ENCODE measurements at places on chromosomes 7 and 10.

- no peak for DNase-seq
Observed at GRCh38 chr7:144819566-144819965, 16.3 kb downstream of the TPK1 start.

DNA sequence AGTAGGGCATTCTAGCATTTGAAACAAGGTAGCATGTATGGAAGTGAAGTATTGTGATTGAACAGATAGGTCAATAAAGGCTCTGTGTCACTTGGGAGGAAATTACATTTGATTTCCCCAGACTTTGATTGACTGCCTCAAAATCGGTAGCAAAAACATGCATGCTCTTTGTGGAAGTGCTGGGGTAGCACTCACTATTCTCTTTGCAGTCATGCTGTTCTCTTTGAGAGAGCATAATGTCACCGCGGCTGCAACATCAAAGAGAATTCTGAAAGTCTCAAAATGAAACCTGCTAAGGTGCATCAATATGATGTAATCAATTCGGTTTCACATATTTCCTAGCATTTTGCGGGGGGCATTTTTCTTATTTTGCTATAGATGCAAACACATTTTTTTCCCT lies 64.2 kb downstream of the ARMC3 start:
- DNase-seq = no peak

DNA sequence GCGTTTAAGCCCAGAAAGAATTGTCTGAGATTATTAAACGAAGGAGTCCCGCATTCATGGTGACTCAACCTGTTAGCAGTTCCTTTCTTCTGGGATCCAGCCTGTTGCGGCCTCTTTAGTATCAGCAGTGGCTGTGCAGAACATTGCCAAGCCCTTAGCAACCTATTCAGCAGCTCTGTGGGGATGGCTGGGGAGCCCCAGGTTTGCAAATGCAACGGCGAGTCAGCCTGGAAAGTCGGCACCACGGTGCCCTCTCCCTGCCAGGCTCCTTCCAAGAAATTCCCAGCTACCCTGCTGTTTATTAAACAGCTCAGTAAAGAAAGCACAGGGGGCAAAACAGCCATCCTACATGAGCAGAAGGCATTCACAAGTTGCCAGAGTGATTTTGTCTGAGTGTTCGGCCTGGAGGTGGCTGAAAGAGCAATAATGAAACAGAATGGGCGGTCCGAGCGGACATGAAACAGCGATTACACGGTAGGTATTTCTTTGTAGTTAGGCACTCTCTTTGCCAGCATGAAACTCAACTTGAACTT lies 198.3 kb downstream of the BAMBI start:
- no peak for DNase-seq

DNA sequence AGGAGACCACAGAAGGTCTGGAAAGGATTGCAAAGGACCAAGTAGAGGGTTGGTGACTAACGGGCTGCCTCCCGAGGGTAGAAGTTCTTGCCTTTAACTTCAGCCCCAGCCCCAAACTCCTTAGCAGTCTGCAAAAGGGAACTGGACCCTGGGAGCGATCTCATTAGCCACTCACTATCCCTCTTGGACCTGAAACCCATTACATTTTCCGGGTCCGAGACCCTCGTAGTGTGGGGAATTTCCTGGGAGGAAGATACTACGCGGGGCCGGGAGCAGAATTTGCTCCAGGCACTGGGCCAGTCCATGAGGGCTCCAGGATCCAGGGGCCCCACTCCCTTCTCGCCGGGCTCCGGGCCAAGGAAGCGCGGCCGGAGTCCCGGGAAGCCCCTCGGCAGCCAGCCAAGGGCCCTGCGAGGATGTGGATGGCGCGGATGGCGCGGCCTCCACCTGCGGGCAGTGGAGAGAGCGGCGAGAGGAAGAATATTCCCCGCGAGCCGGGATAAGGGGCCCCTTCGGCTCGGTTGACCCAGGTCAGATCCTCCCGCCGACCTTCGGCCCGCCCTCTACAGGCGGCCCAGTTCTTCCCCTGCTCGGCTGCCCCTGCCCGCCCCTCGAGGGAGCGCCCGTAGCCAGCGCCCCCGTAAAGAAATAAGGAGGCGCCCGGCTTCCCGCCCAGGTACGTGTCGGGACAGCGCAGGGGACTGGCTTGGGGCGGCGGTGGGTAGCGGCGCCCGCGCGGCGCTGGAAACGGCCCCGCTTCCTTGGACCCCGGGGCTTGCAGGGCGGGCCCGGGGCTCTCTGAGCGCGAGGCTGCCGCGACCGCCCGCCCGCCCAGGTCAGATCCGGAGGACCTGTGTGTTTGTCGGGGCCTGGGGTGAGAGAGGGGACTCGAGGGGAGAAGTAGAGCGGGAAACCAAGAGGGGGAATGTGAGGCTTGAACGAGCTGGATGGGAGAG lies at the start of gene MYO3A:
Gene MYO3A, plus strand, starts transcription at position 577 of the 956 bp plus-strand sequence. CDS start 17,882 bp downstream, outside the sequence.
- DNase-seq = no peak

DNA sequence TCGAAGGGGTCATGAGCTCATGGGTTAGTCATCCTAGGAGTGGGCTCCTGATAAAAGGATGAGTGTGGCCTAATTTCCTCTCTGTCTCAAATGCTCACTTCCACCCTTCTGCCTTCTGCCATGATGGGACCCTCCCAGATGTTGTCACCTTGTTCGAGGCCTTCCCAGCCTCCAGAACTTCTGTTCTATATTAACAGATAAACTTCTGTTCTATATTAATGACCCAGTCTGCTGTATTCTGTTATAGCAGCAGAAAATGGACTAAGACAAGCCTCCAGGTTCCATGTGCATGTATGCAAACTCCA lies 583.2 kb downstream of the GLRX3 start:
- no peak for DNase-seq

DNA sequence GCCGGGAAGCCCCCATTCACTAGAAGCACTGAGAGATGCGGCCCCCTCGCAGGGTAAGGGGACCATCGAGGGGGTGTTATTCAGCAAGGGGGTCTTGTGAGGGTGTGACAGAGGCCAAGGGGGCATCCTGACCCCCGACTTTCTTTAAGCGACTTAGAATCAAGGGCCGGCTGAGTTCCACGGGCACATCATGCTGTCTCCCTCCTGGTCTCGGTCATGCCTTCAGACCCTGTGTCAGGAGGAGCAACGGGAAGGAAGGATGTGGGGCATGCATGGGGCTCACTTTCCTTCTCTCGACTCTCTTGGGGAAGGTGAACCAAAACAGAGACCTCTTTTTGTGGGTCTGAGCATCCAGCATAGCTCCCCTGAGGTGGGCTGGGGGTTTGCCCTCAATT lies 2.5 kb downstream of the ACSL5 start:
- no peak for DNase-seq

GRCh38 chr7:1642291-1642731 lies 27.8 kb upstream of the ELFN1 start:
- DNase-seq = no peak

DNA sequence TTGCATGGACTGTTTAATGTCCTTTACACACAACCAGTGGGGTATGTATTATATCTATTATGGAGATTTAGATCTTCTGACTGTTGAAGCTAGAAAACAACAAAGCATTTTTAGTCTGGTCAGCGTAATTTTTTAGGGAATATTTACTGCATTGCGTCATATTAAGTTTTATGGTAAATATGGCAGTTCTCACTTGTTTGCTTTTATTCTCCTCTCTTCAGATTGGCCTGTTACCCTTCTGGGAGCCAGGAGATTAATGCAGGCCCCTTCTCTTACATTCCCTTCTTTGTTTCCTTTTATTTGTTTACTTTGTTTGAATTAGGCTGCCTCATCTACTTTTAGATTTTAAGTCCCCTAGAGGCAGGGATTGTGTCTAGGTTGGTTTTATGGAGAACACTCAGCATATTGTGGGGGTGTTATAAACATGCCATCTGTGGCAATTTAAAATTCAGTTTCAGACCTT lies 13.8 kb downstream of the UBE2D1 start:
- DNase-seq = no peak

GRCh38 chr7:30980751-30981150 lies 17.0 kb downstream of the GHRHR start:
- DNase-seq = no peak

DNA sequence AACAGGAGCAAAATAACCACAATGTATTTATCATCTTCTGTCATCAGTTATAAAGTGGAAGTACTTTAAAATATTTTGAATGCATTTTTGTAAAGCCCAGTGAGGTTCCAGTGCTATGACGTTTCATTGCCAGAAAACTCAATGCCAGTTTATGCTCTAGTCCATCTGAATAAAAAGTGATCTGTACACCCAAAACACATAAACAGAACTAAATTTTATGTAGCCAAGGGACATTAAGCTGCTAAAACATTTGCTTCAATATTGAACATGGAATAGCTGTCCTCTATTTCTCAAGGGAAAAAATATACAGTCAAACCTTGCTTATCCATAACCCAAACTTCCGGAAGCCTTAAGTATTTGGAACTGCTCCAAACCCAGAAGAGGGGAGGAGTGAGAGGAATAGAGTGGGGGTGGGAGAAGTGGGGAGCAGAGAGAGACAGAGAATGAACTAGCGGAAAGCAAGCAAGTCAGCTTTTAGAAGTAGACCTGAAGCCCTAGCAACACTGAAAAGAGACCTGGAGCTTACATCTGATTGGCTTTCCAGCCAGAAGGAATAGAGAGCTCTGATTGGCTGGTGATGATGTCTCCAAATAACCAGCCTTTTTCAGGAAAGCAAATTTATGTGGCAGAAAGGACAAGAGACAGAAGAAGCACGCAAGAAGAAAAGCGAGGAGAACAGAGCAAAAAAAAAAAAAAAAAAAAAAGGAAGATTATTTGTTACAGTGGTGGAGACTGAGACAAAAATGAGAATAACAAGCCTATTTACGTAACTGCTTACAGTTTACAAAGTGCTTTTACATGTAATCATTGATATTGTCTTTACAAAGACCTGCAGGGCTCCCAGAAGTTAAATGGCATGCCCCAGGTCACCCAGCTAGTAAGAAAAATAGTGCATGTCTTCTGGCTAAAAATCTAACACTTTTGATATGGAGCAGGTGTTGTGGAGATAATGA lies 196.0 kb downstream of the RNLS start:
- DNase-seq = no peak

DNA sequence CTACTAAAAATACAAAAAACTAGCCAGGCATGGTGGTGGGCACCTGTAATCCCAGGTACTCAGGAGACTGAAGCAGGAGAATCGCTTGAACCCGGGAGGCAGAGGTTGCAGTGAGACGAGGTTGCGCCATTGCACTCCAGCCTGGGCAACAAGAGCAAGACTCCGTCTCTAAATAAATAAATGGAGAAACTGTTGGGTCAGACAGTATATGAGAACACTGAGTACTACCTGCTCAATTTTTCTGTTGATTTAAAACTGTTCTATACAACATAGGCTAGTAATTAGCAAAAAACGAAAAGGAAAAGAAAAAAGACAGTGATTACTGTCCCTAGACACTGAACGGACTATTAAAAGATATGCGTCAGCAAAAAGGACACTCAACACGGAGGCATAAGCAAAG lies 26.7 kb downstream of the GFRA1 start:
- no peak for DNase-seq

DNA sequence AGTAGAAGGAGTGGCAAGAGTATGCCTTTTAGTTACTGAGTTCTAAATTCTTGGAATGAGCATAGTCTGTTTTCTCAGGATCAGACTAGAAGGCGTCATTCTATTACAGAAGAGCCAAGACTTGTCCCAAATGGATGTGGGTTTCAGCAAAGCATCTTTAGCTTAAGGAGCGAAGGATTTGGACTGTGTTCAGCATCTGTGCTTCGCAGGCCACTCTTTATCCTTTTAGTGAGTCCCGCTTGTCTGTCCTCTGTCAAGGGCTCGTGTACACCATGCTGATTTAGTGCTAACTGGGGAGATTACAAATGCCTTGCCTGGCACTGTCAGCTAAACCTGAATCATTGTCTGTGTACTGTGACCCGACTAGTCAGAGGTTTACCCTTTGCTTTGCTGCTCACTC lies 465.7 kb downstream of the AUTS2 start:
- no peak for DNase-seq

GRCh38 chr10:105674448-105674847 lies 1033.4 kb downstream of the SORCS3 start:
- no peak for DNase-seq

DNA sequence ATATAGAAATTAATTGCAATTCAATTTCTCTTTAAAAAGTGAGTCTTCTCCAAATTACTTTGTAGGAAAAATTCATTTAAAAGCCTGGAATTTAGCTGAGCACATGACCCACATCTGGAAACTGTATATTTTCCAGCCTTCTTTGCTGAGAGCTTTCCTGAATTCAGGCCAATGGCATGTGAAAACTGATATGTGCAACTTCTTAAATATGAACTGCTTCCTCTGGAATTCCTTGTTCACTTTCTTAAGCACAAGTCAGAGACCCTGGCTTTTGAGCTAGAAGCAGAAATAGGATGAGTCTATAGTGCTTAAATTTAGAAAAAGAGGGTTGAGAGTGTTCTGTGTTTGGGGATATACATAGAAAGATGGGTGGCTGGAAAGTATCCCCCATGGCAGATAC lies 365.1 kb upstream of the MTPN start:
- DNase-seq = no peak

DNA sequence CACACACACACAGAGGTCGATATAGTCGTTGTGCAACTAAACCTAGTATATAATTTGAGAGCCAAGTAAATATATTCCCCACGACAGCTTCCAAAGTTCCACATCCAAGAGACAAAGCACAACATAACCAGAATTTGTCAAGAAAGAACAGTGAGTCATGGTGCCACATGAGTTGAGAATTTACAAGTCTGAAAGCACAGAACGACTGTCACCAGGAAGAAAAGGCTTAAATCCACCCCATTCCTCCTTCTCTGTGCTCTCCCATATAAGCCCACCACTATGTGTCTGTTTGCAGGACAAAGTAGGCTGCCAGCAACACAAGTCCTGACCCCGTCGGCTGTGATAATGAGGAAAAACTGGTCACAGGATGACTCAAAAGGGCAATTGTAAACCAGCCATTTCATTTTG lies 32.8 kb downstream of the GSAP start:
- no peak for DNase-seq

- DNase-seq = no peak
Observed at GRCh38 chr10:31000071-31000782, 31.4 kb downstream of the ZNF438 start.

GRCh38 chr7:155209478-155210319 lies 88.0 kb upstream of the INSIG1 start:
- DNase-seq = no peak

GRCh38 chr7:75818472-75818871 lies 4.9 kb upstream of the CCL24 start:
- DNase-seq = no peak

DNA sequence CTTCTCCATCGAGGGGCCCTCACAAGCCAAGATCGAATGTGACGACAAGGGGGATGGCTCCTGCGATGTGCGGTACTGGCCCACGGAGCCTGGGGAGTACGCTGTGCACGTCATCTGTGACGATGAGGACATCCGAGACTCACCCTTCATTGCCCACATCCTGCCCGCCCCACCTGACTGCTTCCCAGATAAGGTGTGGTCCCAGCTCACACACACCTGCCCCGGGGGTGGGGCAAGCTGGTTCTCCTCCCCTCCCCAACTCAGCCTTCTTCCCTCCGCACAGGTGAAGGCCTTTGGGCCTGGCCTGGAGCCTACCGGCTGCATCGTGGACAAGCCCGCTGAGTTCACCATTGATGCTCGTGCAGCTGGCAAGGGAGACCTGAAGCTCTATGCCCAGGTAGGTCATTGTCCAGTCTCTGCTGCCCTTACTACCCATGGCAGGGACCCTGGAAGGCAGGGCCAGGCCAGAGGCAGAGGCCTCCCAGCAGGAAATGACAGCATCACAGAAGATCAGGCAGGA lies 11.0 kb downstream of the FLNC start:
- no peak for DNase-seq

- DNase-seq = no peak
Observed at GRCh38 chr7:119197172-119197876, 972.8 kb downstream of the ANKRD7 start.

- no peak for DNase-seq
Observed at GRCh38 chr7:99016196-99016595, 127.7 kb downstream of the SMURF1 start.
